ENCODE measurements at places on chromosomes 13 and 19.

DNA sequence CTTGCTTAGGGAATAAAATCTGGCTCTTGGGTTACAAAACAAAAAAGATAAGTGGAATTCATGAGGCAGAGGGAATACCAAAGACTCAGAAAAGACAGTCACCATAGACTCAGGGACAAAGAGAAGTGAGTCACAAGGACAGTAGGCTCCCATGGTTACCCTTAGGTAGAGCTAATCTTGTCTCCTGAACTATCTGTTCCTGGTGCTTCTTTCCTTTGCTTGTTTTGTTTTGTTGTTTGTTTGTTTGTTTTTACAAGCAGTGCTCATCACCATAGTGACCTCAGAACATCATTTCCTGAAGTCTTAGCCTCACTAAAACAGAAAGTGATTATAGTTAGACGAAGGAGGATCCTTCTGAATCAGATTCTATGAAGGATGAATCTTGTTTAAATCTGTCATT is 142.3 kb upstream of the SOX21 start:
- no peak for DNase-seq

- no peak for DNase-seq
Measured at GRCh38 chr19:47099576-47100050, 14.0 kb downstream of the ZC3H4 start.

DNA sequence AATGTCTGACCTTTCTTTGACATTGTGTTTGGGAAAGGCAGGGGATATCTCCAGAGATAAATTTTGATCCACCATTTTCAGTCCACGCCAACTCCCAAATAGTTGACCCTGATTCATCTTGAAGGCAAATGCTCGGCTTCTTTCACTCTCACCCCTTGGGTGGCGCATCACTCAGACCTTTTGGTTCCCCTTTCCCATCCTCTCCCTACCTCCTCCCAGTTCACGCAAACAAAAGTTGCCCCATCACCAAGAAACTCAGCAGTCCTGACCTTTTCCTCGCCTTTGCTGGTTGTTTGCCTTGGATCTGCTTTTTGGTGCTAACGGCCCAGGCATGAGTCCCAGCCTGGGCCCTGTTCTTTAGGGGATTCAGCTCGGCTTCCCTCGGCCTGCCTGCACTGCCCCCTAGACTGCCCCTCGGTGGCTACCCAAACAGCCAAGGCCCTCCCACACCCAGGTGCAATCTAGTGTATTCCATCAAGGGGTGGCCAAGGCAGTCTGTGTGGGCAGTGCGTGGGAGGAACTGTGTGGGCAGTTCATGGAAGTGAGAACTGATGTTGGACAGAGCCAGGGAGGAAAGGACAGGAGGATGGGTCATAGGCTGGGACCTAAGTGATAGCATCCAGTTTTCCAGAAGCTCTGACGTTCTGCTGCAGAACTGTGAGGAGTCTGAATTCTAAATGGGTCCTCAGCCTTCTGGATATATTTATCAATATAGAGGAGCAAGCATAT is 255.7 kb downstream of the DLEU7 start:
- DNase-seq: no peak

GRCh38 chr13:96772426-96772825 is 221.8 kb downstream of the OXGR1 start:
- no peak for DNase-seq
